Stimulated activated CD8-positive, alpha-beta memory T cell treated with anti-CD3 and anti-CD28 coated beads, Interleukin-7, amount 100 ng/mL, for 1 hour (primary cell): ENCODE measurements at places on chromosomes 1 and 21.

GRCh38 chr21:38888991-38889561 is 83.3 kb downstream of the ETS2 start:
- no peak for DNase-seq

DNA sequence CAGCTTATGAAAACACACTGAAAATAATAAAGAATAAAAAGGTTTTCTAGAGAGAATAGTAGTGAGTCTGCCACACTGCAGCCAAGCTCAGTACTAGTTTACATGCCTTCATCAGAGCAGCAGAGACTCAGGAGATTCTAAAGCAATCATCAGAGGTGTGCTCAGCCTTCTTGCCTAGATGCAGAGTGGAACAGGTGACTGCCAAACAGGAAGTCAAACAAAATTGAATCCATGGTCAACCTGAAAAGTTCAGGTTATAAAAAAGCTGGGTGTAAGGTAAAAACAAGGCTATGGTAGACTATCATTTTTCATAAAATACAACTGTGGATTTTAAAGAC is 165.3 kb upstream of the C1orf105 start:
- no peak for DNase-seq

GRCh38 chr1:214332946-214333798 is 52.2 kb downstream of the SMYD2 start:
- DNase-seq: no peak

DNA sequence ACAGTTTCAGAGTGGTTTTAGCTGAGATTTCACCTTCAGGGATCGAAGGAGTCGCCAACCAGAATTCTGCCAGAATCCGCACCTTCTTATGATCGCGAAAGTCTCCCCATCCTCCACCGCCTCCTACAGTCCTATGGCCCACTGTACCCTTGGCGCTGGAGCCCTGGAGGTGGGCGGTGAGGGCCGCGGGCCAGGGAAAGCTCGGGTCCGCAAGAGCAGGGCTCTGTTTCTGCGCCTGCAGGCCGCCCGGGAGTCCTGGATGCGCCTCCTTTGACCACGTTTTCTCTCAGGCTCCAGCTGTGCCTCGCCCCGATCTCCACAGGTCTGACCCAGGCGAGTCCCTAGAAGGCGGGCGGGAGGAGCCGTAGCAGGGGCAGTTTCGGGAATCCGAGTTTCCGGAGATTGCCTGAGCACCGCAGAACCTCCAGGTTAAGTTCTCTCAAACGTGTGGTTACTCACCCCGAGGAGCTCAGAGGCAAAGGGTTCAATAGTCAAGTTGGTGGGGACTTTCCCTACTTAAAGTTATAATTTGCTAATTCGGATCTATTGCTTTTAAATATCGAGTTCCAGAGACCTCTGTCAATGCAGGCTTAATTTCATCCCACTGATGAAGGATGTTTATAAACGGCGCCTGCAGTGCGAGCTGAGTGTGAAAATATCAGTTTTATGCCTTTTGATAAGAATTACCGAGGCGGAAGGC is 3.2 kb upstream of the LHX8 start:
- DNase-seq: no peak
